ENCODE measurements at places on chromosomes 1 and 21.

GRCh38 chr1:36843906-36844610 lies 190.3 kb downstream of the GRIK3 start:
- DNase-seq: no peak

DNA sequence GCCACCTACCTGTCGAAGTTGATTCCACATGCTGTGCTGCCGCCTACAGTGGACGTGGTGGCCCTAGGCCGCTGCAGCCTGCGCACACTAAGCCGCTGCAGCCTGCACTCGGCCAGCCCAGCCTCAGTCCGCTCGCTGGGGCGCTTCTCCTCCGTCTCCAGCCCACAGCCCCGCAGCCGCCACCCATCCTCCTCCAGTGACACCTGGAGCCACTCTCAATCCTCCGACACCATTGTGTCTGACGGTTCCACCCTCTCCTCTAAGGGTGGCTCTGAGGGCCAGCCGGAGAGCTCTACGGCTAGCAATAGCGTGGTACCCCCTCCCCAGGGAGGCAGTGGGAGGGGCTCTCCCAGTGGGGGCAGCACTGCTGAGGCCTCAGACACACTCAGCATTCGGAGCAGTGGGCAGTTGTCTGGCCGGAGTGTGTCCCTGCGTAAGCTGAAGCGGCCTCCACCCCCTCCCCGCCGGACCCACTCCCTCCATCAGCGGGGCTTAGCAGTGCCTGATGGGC lies 46.9 kb downstream of the YARS1 start:
- DNase-seq: no peak

DNA sequence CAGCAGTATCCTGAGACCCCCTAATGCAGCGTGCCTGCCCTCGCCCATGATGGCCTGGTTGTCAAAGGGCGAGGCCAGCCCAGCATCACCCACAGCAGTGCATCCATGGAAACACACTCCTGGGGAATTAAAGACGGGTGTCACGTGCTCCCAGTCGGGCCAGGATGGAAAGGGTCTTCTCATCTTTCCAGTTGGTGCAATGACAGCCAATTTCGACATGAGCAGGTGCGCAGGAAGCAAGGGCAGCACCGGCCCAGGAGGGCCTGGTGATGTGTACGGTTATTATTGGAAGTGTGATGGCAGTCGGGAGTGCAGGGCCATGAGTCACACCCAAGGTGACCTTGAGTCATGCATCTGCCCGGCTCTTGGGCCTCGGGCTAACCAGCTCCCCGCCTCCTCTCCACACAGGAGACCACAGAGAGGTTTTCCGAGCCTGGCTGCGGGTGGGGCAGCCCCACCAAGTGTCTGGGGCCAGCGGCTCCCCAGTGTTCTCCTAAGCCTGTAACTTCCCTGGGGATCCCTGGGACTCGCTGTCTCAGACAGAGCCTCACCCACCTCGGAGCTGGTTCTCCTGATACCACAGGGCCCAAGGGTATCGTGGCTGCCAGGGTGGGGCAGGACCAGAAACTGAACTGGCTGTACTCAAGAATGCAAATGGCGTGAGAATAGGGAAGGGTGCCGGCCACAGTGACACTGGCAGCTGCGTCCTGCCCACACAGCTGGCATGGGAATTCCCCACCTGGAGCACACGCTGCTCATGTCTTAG lies 119.8 kb downstream of the SIK1 start:
- no peak for DNase-seq

GRCh38 chr1:236353813-236354212 lies 40.3 kb upstream of the EDARADD start:
- no peak for DNase-seq

DNA sequence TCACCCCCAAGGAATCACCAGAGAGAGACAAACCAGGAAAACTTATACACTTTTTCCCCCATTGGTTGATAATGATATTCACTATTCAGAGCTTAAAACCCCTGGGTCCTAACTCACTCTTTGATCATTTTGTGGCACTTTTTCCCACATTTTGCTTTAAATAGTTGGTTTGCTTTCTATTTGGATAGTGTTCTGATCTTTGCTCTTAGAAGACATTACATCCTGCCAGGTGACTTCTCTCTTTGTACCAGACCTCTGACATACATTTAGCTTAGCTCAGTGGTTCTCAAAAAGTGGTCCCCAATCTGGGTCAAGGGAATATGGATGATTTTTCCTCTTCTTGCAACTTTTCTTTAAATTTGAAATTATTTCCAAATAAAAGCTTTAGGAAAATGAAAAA lies 228.4 kb downstream of the RPS6KC1 start:
- DNase-seq: no peak

DNA sequence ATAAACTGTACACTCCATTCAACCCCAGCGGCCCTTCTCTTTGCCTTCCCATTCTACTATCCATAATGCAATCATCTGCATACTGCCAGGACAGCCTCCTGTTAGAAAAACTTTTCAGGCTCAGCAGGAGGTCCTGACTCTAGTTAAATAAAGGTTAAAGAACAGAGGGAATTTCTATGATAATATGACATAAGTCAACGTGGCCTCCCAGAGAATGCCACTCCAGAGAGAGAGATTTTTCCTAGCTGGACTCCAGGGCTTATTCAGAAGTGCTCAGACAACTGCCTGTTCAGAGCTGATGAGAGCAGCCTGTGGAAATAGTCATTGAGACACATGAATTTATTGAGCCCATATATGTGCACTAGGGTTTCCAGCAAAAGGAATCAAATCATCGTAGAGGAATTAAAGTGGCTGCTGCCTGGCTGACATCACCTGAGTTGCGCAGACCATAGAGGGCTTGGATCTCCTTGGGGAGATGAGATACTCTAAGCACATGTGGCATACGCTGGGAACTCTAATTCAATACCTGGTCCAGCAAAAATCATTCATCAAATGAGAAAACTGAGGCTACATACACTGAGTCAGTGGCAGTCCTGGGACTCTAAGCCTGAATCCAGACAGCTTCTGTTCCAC lies 736.2 kb downstream of the PTPRU start:
- no peak for DNase-seq

GRCh38 chr1:157269656-157270375 lies 131.6 kb upstream of the ETV3 start:
- DNase-seq: no peak

DNA sequence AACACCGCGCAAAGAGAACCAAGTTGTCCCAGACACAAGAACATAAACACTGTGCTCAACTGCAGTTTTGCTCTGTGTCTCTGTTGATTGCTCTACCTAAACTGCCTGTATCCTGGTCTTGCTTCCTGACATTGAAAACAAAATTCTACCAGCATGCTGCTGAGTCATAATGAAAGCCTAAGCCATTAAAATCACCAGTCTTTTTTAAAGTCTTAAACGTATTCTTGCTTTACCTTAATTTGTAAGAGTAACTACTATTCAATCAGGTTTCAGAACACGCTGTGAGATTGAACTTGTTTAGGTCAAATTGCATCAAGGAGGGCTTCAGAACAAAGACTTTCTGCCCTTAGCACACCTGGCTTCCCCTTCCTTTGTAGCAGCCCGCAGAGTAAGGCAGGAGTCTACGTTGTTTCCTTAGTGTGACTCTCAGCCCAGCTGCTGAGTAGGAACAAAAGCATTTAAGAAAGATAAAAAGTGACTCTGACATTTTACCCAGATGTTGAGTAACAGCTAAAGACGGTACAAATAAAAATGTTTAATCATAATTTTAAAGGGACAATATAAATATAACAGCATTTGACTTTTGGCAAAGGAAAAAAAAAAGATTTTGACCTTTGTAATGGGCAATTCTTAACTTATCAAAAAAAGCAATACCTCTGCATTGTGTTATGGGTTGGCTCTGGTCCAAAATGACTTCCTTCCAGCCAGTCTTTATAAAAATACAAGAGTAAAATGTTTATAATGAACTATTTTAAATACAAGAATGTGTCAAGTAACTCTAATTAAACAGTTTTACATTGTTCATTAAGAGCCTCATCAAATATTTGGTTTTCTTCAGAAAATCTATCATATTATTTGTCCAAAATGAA lies 186.9 kb upstream of the ADGRL4 start:
- no peak for DNase-seq

- DNase-seq: no peak
Measured at GRCh38 chr1:49166031-49166430, 389.3 kb upstream of the BEND5 start.
